ENCODE measurements at places on chromosomes 7 and 10. TPM values are rescaled to one million over a fixed set of nuclear protein-coding genes. Genes with fewer than 3 reads are reported as not detected.

The RAB19 gene
- not detected for total RNA-seq

The FAM180A gene
- total RNA-seq: not detected

The SPDYE16 gene
- not detected for total RNA-seq

The SEMA3A gene
- 4.7 TPM for total RNA-seq

The ASIC3 gene
- total RNA-seq: 4.3 TPM

The TET1 gene
- 0.57 TPM for total RNA-seq

The VWDE gene
- 0.63 TPM for total RNA-seq

The SEMA3E gene
- total RNA-seq: 2.9 TPM

The AQP1 gene
- 0.36 TPM for total RNA-seq

The ATOH7 gene
- total RNA-seq: 0.29 TPM

The DYDC2 gene
- total RNA-seq: 0.07 TPM

The STEAP1 gene
- 16.0 TPM for total RNA-seq

The PPP1R9A gene
- total RNA-seq: 3.1 TPM

The ALOX5 gene
- 0.24 TPM for total RNA-seq

The FBH1 gene
- total RNA-seq: 34.5 TPM

Measured in A549 treated with CORT108297 at 1 μM for 4 hours (cell line).